CD4-positive, alpha-beta T cell treated with Interleukin-12 subunit alpha and Interleukin-12 subunit beta, for 1 hour (primary cell): ENCODE measurements at places on chromosomes 16 and 17.

GRCh38 chr17:50737118-50737698 lies 17.8 kb downstream of the LUC7L3 start:
- no peak for DNase-seq

DNA sequence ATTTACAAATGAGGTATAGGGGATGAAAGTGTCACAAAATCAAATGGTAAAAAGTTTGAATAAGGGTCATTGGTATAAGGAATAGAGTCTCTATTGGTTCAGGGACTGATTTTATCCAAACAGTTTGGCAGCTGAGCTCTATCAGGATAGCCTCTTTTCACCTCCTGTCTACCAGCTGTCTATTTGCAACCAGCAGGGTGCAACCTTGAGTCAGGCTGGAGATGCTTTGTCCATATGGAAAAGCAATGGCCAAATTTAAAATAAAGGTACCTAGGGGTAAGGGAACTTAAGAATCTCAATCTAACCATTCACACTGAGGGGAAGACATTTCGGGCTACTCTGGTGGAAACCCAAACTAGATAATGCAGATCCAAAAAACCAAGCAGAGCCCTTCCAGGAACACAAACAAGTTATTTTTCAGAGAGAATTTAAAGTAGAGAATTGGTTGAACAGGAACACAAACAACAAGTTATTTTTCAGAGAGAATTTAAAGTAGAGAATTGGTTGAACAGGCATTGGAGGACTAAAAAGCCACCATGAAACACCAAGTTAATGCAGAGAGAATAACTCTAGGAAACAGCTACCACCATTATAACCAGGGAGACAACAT lies 12.6 kb upstream of the CA10 start:
- no peak for DNase-seq

- peak; percentile 32 for DNase-seq
Measured at GRCh38 chr16:2785101-2785991, 2.0 kb downstream of the PRSS33 start.

GRCh38 chr17:58121925-58122324 lies 26.3 kb upstream of the OR4D1 start:
- peak; percentile 73 for DNase-seq

DNA sequence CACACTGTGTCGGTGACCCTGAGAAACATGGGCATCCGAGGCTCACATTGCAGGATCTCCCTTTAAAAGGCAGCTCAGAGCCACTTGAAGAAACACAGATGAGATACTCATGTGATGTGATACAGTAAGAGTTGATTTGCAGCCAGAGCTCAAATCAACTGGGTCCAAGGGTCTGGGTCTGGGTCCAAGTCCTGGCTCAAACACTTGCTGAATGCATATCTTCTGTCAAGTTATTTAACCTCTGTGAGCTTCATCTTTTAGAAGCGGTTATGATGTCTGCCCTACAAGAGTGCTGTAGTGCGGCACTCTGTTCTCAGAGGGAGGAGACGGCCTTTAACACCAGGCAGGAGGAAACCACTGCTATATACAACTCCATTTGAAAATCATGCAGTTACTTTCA lies 6.4 kb downstream of the KRT38 start:
- no peak for DNase-seq

DNA sequence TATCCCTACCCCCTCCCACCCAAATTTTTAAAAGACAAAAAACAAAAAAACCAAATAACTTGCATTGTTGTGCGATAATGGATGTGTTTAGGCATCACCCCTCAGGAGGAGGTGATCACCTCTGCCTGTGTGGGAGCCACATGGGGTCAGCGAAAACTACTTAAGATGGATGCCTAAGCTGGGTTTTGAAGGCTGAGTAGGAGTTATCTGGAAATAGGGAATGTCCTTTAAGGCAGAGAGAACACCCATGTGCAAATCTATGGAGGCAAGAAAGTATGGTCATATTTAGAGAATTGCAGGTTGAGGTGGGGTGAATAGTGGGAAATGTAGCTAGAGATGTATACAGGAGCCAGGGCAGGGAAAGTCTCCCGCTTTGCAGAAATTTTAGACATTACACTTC lies 5.6 kb upstream of the TACO1 start:
- no peak for DNase-seq
